Stimulated activated CD4-positive, alpha-beta T cell treated with anti-CD3 and anti-CD28 coated beads, Interleukin-15, amount 100 ng/mL, for 1 hour (primary cell): ENCODE measurements at places on chromosomes 12 and 14.

DNA sequence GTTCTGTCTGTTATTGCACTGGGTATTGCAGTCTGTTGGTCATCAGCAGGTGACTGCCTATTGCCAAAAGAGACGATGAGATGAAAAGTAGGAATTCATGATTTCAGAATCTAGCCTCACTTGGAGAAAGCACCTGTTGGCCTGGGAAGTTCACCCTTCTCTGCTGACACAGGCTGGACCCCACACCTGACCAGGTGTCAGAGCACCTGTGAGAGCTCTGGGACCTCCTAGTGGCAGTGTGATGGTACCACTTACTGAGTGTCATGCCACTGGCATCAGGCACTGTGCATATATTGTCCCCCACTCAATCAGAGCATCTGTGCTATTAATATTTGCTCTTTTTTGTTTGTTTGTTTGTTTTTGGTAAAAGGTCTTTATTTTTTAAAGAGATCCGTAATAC, 68.0 kb downstream of the RASSF3 start:
- DNase-seq = no peak

- DNase-seq = no peak
These were observed 336.4 kb downstream of the PCNX1 start for GRCh38 chr14:71243697-71244096.

GRCh38 chr14:102486513-102487203, 22.9 kb downstream of the ANKRD9 start:
- DNase-seq = no peak

DNA sequence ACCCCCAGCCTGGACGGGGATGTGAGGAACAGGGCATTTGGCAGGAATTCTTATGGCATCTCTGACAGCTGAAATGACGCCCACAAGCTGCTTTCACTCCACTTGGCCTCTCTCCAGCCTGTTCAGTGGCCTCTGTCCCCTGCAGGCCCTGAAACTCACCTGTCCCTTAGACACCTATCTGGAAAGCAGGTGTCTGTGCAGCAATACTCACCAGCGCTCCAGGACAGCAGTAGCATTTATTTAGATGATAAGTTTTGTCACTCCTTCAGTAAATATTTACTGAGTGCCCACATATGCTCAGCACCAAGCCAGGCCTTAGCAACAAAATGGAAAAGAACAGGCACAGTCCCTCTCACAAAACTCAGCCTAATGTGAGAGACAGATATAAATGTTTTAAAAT, 311.1 kb upstream of the FKBP4 start:
- no peak for DNase-seq

GRCh38 chr12:107539196-107539939, 146.2 kb upstream of the PWP1 start:
- no peak for DNase-seq

DNA sequence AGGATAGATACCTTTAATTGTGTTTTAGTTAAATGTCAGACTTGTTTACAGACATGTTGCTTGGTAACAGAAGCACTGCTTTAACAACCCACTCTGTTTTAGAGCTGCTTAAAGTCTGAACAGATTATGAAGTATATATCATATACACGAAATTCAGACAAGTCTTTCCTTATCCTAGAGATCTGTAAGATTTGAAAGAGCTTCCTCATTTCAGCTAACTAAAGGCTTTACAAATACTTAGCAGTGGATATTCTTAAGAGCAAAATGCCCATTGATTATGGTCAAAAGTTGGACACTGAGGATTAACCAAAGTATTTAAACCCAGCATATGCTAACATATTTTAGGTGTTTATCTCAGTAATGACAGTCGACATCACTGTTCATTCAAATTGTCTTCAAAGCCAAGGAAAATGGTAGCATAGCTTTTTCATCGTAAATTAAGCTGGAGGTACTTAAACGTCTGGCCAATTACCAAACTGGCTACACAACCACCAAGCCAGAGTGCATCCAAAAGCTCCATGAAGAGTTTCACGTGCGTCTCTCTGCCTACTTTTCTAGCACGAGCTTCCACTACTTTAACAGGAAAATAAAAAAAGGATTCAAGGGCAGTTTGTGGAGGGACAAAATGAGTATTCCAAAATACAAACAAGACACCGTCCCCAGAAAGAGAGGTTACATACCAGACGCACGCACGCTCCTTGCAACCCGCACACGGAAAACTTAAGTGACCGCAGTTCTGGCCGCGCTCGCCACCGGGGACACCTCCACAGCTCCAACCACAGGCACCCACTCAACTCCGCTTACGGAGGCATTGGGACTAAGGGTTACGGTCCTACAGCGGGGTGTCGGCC, 565 bp downstream of the CEP83 start:
- DNase-seq = no peak

DNA sequence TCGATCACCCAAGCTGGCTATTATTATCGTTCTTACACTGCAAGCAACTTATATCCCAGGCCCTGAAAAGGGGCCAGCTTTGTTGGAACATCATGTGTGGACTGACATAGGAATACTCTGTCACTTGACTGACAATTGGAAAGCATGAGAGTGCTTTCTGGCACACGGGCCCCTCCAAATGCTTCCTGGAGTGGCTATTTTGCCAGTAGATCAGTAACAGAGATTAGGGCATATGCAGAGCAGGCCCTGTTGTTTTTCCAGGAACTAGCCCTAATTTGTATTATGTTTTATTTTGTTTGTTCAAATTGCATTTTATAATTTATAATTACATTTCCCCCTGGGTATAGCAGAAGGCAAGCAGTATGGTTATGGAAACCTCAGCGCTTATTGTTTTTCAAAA, 170.1 kb upstream of the FRMD6 start:
- no peak for DNase-seq

DNA sequence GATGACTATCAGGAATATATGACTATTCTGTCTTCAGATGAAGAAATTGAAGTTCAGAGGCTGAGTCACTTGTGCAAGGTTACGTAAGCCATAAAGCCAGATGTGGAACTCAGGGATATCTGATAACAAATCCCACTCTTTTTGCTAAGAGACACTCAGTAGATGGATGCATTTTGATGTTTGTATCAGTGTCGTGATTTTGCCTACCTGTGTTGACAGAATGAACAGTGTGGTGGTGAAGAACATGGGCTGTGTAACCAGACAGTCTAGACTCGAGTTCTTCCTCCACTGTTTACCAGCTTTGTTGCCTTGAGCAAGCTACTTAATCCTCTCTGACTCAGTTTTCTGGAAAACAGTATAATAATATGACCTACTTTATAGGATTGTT, 93.9 kb downstream of the DAAM1 start:
- DNase-seq = no peak

- DNase-seq = no peak
These were observed 433.8 kb downstream of the FUT8 start for GRCh38 chr14:65846196-65846868.

- no peak for DNase-seq
These were observed 661.0 kb downstream of the GALC start for GRCh38 chr14:87331991-87332390.
